ENCODE measurements at places on chromosomes 5 and 9. TPM values are rescaled to one million over a fixed set of nuclear protein-coding genes. Genes with fewer than 3 reads are reported as not detected.

- DNase-seq: no peak
These were observed 10.4 kb downstream of the KIF12 start for GRCh38 chr9:114088571-114089170.

GRCh38 chr9:130880599-130881220, 15.9 kb downstream of the QRFP start:
- DNase-seq: no peak

DNA sequence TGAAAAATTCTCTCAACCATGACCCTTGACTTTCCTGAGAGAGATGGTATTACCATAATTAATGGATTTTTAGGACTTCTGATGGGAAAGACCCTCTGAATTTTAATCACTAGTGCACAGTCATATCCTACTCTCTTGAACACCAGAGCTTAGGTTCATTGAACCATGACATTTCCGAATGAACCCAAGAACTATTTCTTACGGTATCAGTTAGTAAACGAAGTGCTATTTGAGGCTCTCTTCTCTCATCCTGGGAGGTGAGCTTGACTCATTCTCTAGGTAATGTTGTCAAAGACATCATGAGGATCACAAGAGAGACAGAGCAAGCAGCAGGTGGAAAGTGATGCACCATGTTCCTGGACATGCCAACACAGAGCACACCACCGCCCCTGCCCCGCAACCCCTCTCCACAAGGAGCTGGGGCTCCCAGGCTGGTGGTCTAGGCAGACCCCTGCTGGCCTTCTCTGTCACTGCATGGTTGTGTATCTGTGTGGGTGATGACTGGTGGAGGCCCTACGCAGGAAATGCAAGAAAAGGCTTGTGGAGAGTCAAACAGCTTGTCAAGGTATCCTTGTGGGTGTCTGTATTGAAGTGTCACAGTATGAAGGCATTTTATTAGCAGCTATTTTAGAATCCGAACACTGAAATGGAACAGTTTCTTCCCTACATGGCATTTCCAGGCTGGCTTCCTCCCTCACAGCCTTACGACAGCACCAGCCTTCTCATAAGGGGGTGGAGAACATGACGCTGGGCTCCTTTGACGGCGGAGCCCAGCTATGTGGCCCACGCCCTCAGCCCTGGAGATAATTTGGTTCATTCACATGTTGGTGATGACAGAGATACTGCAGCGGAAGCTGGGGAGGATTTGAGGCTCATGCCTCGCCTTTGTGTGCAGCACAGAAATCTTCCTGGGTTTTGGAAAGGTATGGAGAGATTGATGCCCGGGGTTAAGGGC, 297.6 kb downstream of the NTRK2 start:
- DNase-seq: no peak

Gene UNC5A
- total RNA-seq: 0.09 TPM

Gene GFI1B
- not detected for total RNA-seq

- no peak for DNase-seq
These were observed 2.0 kb downstream of the PROB1 start for GRCh38 chr5:139392678-139393496.

Gene ASB6
- 7.9 TPM for total RNA-seq

Gene PCDHGB4
- 11.8 TPM for total RNA-seq

Gene OR13C3
- total RNA-seq: not detected

DNA sequence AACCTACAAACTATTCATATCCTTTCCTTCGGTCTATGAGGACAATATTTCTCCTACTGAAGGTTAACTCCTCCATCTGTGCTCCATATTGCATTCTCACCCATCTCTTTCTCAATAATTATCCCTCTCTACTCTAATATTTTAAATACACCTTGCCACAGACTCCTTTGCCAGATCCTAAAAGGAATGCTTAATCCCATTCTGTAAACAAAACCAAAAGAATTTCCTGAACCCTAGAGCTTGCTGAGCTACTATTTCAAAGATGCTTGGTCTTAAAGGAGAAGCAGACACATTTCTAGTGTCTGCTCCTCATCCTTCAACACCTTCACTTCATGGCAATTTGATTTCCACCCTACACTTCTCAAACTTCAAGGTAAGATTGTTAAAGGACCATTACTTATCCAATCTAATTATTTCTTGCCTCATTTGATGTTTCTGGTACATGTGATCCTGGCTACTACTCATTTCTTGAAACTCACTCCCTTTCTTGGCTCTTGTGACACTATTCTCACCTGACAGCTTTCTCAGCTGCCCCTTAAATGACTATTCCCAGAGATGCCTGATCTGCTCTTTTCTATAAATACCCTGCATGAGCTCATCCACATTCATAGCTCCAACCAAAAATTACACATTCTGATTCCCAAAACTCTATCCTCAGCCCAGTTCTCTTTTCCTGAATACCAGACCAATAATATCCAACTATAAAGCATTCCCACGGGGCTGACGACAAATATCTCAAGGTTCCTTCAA, 20.2 kb downstream of the HOMER1 start:
- DNase-seq: no peak

DNA sequence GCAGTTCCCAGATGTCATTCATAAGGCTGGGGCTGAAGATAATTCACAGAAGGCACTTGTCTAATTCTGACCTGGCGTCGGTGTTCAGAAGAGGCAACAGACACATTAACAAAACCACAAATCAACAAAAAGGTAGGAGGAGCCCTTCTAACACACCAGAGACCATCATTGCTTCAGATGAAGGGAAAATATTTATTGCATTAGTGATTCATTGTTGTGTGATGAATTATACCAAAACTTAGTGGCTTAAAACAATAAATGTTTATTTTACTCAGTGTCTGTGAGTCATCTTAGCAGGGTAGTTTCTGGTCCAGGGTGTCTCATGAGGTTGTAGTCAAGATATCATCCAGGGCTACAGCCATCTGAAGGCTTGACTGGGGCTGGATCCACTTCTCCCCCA, 91.3 kb upstream of the KIF2A start:
- DNase-seq: no peak

Gene NTRK2
- 2.4 TPM for total RNA-seq

Gene GPR151
- not detected for total RNA-seq
